ENCODE measurements at places on chromosomes 2 and 18. TPM values are rescaled to one million over a fixed set of nuclear protein-coding genes. Genes with fewer than 3 reads are reported as not detected.

DNA sequence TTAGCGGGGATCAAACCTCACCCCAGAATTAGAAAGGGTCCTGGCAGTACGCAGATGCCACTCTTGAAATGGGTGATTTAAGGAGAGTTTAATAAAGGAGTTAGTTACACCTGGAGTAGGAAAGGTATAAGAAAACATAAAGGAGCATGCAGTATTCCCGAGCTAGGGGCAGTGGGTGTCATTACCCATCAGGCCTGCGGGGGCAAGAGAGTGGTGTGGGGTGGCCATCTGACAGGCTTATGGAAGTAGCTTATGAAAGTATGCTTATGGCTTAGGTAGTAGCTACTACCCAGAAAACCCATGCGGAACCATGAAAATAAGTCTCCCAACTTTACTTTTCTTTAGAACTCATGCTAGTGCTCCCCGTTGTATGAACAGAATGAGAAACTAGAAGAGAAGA lies 568.9 kb upstream of the ACVR2A start:
- H3K4me1 ChIP-seq = no peaks in the 10 kb centered on the region
- DNase-seq = no peak
- H3K27me3 ChIP-seq = no peaks in the 10 kb centered on the region
- H3K27ac ChIP-seq = no peak overlapping the region
- no peak overlapping the region for H3K4me3 ChIP-seq
- H3K36me3 ChIP-seq = no peaks in the 10 kb centered on the region

GRCh38 chr18:2513616-2514015 lies 57.7 kb downstream of the METTL4 start:
- no peaks in the 10 kb centered on the region for H3K4me1 ChIP-seq
- H3K36me3 ChIP-seq = no peaks in the 10 kb centered on the region
- no peak overlapping the region for H3K27ac ChIP-seq
- H3K27me3 ChIP-seq = no peaks in the 10 kb centered on the region

DNA sequence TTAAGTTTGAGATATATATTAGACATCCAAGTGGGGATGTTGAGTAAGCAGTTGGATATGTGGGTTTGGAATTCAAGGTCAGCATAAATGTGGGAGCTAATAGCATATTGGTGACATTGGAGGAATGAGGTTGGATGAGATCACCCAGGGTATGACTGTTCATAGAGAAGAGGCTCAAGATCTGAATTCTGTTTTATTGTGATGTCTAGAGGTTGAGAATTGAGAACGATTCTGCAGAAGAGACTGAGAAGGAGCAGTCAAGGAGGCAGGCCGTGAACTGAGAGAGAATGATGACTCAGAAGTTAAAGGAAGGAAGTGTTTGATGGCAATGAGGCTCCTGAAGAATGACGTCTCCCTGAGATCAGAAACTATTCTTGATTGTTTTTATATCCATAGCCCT lies 5.9 kb downstream of the SERPINB11 start:
- no peak for DNase-seq
- H3K4me3 ChIP-seq = no peak overlapping the region
- no peak overlapping the region for H3K27ac ChIP-seq
- H3K36me3 ChIP-seq = no peaks in the 10 kb centered on the region
- no peaks in the 10 kb centered on the region for H3K27me3 ChIP-seq

DNA sequence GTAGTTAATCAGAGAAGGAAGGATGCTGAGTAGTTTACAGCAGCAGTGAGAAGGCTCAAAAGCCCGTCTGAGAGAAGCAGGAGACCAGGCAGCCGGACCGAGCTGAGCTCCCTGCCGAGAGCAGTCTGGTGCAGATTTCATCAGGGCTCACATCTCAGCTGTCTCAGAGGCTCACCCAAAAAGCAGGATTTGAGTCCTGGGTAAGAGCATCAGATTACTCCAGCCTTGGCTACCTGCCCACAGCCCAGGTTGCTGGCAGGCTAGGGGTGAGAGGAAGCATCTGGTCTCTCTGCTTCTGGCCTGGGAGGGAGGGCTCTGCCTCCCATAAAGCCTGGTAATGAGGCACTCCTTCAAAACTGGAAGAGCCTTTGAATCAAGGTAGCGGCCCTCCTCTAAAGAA lies 140.5 kb downstream of the ST6GAL2 start:
- H3K4me3 ChIP-seq = no peak overlapping the region
- H3K36me3 ChIP-seq = no peaks in the 10 kb centered on the region
- no peak for DNase-seq
- no peak overlapping the region for H3K27ac ChIP-seq

DNA sequence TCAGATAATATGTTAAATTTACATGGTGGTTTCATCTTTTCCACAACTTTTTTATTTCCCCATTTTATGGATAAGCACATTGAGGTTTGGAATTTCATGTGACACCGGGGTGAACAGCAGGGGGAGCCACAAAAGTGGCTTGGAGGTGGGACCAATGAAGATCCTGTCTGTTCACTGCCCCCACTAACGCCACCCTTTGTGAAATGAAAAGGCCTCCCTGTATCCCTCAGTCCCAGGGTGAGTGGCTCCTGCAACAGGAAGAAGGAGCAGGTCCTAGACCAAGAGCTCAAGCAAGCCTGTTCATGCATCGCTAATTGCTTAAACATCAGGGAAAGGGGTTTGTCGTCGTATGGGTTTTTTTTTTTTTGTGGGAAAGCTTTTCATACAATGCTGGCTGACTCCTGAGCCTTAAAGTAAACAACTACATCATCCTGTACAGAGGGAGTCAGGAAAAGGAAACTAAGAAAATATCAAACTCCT lies 267.8 kb upstream of the EPAS1 start:
- no peaks in the 10 kb centered on the region for H3K4me1 ChIP-seq
- no peak for DNase-seq
- H3K36me3 ChIP-seq = no peaks in the 10 kb centered on the region
- no peaks in the 10 kb centered on the region for H3K27me3 ChIP-seq

DNA sequence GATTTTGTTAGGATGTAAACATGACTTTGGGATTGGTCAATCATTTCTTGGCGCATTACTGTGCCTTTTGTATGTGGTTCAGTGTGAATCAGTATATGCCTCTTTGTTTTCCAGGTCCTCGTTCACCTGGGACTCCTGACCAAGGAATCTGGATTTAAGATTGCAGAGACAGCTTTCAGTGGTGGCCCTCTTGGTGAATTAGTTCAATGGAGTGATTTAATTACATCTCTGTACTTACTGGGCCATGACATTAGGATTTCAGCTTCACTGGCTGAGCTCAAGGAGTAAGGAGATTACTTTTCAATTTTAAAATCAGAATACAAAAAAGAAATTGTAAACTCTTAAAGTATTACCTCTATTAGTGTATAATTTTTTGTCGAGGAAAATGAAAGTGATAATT lies 87.6 kb downstream of the MGAT5 start:
- no peak overlapping the region for H3K27ac ChIP-seq
- no peak overlapping the region for H3K4me3 ChIP-seq
- no peaks in the 10 kb centered on the region for H3K4me1 ChIP-seq
- H3K36me3 ChIP-seq = peaks cover 36% of the 10 kb centered on the region
- H3K27me3 ChIP-seq = no peaks in the 10 kb centered on the region
- no peak for DNase-seq

DNA sequence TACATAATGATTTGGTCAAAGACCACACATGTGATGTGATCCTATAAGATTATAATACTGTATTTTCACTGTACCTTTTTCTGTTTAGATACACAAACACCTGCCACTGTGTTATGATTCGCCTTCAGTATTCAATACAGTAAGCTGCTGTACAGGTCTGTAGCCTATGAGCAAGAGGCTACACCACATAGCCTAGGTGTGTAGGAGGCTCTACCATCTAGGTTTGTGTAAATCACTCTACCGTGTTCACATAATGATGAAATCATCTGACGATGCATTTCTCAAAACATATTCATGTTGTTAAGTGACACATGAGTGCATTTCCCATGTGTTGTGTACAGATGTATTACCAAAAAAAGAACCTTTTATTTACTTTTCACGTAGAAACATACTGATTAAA lies 74.5 kb downstream of the USP40 start:
- H3K4me1 ChIP-seq = no peaks in the 10 kb centered on the region
- peaks cover 2% of the 10 kb centered on the region for H3K36me3 ChIP-seq
- no peak for DNase-seq

- no peak for DNase-seq
- peak overlapping the region; percentile 13 for H3K27ac ChIP-seq
- peak overlapping the region; percentile 49 for H3K4me3 ChIP-seq
- H3K36me3 ChIP-seq = no peaks in the 10 kb centered on the region
- H3K27me3 ChIP-seq = peaks cover 12% of the 10 kb centered on the region
- peaks cover 10% of the 10 kb centered on the region for H3K4me1 ChIP-seq
Observed at GRCh38 chr2:216694082-216694825, 1.1 kb downstream of the IGFBP5 start.

DNA sequence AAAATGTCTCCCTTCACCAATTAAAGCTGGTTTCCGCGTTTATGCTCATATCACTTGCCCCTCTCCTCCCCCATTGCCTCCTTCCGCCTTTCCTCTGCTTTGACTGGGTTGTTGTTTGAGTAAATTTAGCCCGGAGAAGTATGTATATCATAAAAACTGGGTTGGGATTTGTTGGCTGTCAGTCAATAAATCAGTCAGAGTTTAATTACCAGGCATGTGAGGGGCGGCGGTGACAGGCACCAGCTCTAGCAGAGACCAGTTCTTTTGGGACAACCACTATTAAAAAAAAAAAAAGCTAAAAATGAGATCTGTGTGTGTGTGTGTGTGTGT lies 382.4 kb upstream of the SMIM21 start:
- no peak overlapping the region for H3K27ac ChIP-seq
- H3K36me3 ChIP-seq = no peaks in the 10 kb centered on the region
- H3K4me3 ChIP-seq = no peak overlapping the region
- no peaks in the 10 kb centered on the region for H3K4me1 ChIP-seq

IL36RN gene
- total RNA-seq = 0.09 TPM

KCNG3 gene
- 2.3 TPM for total RNA-seq

ZNF516 gene
- total RNA-seq = 5.9 TPM

PROKR1 gene
- 0.05 TPM for total RNA-seq

SCN9A gene
- total RNA-seq = 5.6 TPM
